ENCODE measurements at places on chromosomes 5 and 9.

DNA sequence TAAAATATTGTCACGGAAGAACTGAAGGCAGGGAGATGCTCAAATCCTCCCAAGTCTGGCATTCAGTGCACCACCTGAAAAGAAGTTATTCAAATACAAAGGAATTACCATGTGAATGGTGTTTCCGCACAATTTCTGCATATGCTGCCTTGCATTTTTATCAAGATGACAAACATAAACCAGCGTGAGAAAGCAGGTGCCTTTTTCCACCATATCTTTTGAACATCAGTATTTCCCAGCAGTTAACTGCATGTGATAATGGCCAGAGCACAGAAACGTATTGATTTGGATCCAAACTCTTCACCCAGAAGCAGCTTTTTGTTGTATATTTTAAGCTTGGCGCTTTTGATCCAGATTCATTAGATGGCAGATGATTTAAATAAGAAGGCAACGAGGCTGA, 808.0 kb downstream of the TLE1 start:
- DNase-seq: no peak

DNA sequence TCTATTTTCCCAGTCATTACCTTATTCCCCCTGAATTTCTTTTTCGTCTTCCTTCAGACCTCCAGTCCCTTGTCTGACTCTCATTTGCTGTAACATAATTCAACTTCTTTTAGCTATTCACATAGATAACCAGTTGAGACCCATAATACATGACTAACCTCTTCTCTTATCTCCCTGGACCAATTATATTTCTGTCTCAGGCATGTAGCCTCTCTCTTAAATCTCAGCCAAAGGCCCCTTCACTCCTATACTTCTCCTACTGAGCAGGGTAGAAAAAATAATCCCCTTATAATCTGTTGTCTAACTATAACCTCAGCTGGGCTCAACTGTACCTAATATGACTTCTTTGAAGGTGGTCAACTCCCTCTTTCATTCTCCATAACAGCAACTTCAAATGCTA, 20.9 kb downstream of the RANBP6 start:
- no peak for DNase-seq

GRCh38 chr5:371811-372555, 50.5 kb downstream of the AHRR start:
- no peak for DNase-seq

- DNase-seq: no peak
Measured at GRCh38 chr5:128925973-128926372, 39.3 kb upstream of the SLC27A6 start.

DNA sequence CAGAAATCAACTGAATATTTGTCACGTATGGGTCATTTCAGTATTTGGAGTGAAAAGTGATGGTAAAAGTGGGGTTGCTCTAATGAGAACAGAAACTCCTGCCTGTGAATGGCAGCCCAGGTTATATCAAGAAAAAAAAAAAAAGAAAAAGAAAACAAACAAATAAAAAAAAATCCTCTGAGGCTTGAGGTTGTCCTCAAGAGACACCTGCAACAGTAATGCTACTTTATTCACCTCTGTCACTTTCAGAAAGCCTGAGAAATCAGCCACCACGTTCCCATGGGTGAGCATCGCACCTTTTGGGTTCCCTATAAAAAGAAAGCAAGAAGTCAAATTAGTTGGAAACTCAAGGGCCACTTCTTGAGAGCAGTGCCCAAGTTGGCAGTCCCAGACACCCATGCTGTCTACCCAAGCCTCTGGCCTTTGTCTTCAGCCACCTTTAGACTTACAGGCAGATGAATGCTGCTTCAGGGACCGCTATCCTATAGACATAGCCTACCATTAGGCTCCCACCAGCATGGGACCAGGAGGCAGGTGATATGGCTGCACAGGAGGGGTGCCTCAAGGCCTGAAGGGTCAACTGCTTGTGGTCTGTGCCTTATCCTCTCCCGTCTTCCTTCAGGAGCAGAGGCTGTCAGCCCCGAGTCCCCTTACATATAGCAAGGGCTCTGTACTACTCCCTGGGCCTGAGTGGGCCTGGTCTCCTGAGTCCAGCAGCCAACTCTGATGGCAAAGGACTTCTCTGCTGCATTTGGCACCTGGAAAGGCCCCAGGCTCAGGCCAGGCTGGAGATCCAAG, 31.1 kb upstream of the MEIKIN start:
- no peak for DNase-seq

- DNase-seq: no peak
Measured at GRCh38 chr5:82560969-82561368, 282.8 kb upstream of the RPS23 start.
